ENCODE measurements at places on chromosomes 13 and 19. TPM values are rescaled to one million over a fixed set of nuclear protein-coding genes. Genes with fewer than 3 reads are reported as not detected.

The TJP3 gene
- total RNA-seq: 0.93 TPM

The COX6B2 gene
- 0.64 TPM for total RNA-seq

The PAN3 gene
- 21.7 TPM for total RNA-seq

The KLHL1 gene
- not detected for total RNA-seq

The QPCTL gene
- total RNA-seq: 12.0 TPM

The ZNF154 gene
- 0.69 TPM for total RNA-seq

The LCP1 gene
- 1,043 TPM for total RNA-seq

The FAM216B gene
- not detected for total RNA-seq

The CBARP gene
- 0.77 TPM for total RNA-seq

The PEAK3 gene
- not detected for total RNA-seq

The RAX2 gene
- not detected for total RNA-seq

The STAP2 gene
- 10.7 TPM for total RNA-seq

The CERS1 gene
- not detected for total RNA-seq

The ZNF91 gene
- 36.3 TPM for total RNA-seq

The LILRB2 gene
- total RNA-seq: not detected

The CYP4F12 gene
- not detected for total RNA-seq

The YJEFN3 gene
- 6.5 TPM for total RNA-seq

The CCL25 gene
- total RNA-seq: not detected

The ADAMTSL5 gene
- 0.95 TPM for total RNA-seq

The SHFL gene
- 31.9 TPM for total RNA-seq

The FCGBP gene
- total RNA-seq: 3.1 TPM

The C19orf12 gene
- 21.6 TPM for total RNA-seq

The KRTDAP gene
- not detected for total RNA-seq

The MYO1F gene
- 2.2 TPM for total RNA-seq

The PPP5C gene
- total RNA-seq: 89.2 TPM

The MEDAG gene
- total RNA-seq: not detected

The IGSF23 gene
- total RNA-seq: not detected

The FUZ gene
- total RNA-seq: 14.5 TPM

The KCTD12 gene
- 6.4 TPM for total RNA-seq

The ZNF132 gene
- total RNA-seq: 2.9 TPM

The ZNF699 gene
- total RNA-seq: 6.4 TPM

The TSHZ3 gene
- total RNA-seq: 1.6 TPM

The SYCN gene
- total RNA-seq: not detected

The RGCC gene
- 77.8 TPM for total RNA-seq

The C19orf67 gene
- not detected for total RNA-seq

The ATP4B gene
- total RNA-seq: not detected

The SIGLEC8 gene
- total RNA-seq: not detected

The CEACAM16 gene
- total RNA-seq: not detected

The HSPB6 gene
- 0.55 TPM for total RNA-seq

The SHISA2 gene
- 0.69 TPM for total RNA-seq

The TEX29 gene
- total RNA-seq: 0.57 TPM

The SELENOV gene
- total RNA-seq: not detected

The C1QTNF9 gene
- not detected for total RNA-seq

The APC2 gene
- 0.07 TPM for total RNA-seq
